Cardiac muscle cell (in vitro differentiated cells and primary cell): ENCODE measurements at places on chromosomes 7 and 10.

DNA sequence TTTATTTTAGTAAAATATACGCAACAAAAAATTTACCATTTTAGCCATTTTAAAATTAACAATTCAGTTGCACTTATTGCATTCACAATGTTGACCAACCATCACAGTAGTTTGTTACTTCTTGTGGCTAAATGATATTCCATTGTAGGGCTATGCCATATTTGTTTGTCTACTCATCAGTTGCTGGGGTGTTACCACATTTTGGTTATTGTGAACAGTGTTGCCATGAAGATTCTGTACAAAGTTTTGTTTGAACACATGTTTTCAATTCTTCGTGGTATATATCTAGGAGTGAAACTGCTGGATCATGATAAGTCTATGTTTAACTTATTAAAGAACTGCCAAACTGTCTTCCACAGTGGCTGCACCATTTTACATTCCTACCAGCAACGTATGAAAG, 46.3 kb upstream of the ZNF365 start:
- no peak for DNase-seq

GRCh38 chr10:13219685-13220670, 14.2 kb downstream of the UCMA start:
- DNase-seq = no peak

GRCh38 chr7:158300427-158300826, 287.2 kb downstream of the PTPRN2 start:
- no peak for DNase-seq

- peak; percentile 83 for DNase-seq
Observed at GRCh38 chr7:1555046-1555812, 776 bp downstream of the TMEM184A start.

DNA sequence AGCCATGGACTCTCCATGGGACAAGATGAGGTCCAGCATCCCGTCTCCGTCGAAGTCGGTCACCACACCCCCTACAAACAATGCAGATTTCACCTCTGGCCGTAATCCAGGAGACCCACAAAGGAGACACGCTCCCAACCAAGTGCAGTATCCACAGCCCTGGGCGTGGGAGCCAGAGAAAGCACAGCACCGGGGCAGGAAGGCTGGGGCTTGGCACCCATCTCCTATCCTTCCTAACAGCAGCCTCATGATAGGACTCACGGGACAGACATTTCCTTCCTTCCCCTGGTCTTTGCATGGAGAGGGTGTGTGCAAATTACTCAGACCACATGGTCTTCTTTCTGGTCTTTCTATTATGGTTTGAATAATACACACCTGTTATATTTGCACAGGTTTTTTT, 46.3 kb downstream of the GOLGA7B start:
- no peak for DNase-seq

- no peak for DNase-seq
Observed at GRCh38 chr7:112405286-112405685, 45.0 kb upstream of the IFRD1 start.

GRCh38 chr10:116112232-116113231, 160.5 kb downstream of the GFRA1 start:
- no peak for DNase-seq

- DNase-seq = peak; percentile 36
Observed at GRCh38 chr7:92827464-92828120, 8.8 kb downstream of the CDK6 start.

- no peak for DNase-seq
Observed at GRCh38 chr10:60175441-60175971, 214.2 kb downstream of the ANK3 start.

- peak; percentile 70 for DNase-seq
Observed at GRCh38 chr7:70694434-70694970, 437.4 kb upstream of the GALNT17 start.

GRCh38 chr7:47796347-47796746, 151.9 kb downstream of the PKD1L1 start:
- no peak for DNase-seq

GRCh38 chr7:22549667-22550513, 49.9 kb upstream of the STEAP1B start:
- peak; percentile 25 for DNase-seq

DNA sequence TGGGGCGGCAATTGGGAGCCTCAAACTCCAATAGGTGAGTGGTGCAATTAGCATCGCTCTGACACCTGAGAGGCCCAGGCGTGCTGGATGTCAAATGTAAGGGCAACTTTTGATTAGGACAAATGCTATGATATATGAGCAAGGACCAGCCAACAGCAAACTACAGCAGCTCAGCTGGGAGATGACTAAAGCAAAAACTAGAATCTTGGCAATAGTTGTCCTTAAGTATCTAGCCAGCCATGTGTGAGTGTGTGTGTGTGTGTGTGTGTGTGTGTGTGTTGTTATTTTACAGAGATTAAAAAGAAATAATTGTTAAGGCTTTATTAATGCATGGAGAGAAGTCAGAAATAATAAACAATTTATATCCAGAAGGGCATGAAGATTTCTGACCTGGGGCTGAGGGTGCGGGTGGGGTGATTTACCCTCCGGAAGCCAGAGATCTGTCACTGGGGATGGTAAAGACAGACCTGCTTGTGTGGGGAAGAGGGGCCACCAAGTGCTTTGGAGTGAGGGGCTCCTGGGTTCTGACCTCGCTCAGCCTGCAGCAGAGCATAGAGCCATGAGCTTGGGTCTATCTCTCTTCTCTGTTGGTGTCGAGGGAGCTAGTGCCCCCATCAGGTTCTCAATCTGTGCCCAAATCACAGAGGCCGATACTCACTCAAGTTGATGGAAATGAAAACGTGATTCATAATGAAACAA, 77.3 kb downstream of the EMX2 start:
- DNase-seq = no peak

DNA sequence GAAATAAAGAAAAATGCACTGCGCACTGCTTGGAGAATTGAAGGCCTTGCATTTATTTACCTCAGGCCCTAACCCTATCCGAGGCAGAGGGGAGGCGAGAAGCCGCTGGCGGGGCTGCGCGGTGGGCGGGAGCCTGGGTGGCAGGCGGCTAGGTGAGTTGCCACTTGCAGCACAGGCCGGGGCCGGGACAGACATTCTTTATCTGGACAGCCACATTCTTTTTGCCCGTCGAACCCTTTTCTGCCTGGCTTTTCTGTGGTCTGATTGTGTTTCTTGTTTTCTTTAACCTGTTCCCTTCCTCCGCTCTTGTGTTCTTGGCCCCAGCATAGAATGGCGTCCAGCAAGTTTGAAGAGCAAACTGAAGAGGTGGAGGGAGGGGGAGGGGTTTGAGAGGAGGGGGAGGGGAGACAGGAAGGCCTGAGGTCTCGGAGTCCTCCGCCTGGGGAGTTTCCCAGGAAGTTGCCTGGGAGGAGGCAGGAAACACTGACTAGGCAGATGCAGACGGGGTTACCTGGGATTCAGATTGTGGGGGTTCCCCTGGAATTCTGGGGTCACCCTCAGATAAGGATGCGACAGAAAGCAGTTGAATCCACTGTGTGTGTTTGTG, 5.1 kb downstream of the SHH start:
- DNase-seq = no peak
